Right hindlimb (tissue), 1 donor: ENCODE measurements at places on chromosomes 12 and 14.
A peak's percentile ranks its signal among the peaks of the same experiment; 100 is the strongest.

- DNase-seq, result no peak
Measured at GRCh38 chr12:43406801-43407200, 145.2 kb downstream of the ADAMTS20 start.

- DNase-seq, result peak; percentile 88
Measured at GRCh38 chr12:115710104-115710564, 567.4 kb downstream of the MED13L start.

DNA sequence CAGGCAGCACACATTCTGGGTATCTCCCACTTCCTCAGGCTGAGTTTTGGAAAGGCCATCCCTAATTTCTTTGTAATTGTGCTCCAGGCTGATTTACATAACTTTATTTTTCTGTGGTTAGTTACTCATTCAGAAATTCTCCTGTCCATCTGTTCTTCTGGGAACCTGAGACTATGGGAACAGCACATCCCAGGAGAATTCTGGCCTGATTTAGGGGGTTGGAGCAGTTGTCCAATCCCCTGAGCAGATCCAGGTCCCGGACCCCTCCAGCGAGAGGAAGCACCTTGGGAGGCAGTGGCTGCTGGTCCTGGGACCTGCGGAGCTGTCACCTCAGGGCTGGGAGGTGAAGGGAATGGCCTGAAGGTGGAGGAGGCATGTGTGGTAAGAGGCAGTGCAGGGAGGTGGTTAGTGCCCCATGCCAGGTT is 40.4 kb downstream of the TSPAN9 start:
- DNase-seq, result no peak

DNA sequence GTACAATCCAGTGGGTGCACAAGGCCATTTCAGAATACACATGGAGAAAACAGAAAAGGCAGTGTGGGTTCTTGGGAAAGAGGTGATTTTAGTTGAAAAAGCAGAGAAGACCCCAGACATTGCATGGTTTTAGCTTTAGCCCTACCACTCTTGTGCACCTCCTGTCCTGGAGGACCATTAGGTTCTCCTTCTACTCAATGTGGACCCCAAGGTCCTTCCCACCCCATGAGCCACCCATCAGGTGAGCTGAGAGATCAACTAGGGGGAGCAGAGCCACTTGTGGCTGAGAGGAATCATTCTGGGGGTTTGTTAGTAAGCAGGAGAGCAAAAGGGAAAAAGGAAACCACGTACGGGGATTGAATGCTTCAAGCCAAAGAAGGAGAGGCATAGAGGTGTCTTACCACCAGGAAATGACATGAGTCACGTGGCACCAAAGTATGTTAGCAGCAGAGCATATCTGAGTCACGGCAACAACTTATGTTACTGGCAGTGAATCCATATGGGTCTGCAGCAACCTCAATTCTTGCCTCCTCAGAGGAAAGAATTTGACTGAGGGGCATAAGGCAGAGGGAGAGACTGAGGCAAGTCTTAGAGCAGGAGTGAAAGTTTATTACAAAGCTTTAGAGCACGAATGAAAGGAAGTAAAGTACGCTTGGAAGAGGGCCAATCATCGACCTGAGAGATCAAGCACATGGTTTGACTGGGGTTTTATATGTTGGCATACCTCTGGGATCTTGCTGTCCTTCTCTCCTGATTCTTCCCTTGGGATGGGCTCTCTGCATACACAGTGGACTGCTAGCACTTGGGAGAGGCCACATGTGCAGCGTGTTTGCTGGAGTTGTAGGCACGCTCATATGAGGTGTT is 73.9 kb downstream of the HSD17B6 start:
- no peak for DNase-seq

DNA sequence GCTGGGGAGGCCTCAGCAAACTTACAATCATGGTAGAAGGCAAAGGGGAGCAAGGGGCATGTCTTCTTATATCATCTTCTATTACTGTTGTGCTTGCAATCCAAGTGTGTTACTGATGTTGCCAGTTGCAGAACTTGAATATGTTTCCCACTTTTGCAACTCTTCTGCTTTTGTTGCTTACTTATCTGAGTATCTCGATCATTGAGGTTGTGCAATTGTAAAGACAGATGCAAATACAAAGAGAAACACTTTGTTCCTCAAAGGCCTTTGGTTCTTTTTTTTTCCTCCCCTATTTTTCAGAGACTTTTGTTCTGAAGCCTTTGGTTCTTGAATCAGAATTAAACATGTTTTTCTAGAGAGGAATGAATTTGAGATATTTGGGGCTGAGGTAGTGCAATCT is 3.7 kb upstream of the COX8C start:
- DNase-seq, result no peak

- DNase-seq, result peak; percentile 30
Measured at GRCh38 chr12:89160716-89161123, 191.6 kb downstream of the DUSP6 start.
